ENCODE measurements at places on chromosomes 11 and 22.

GRCh38 chr11:132024587-132025295, 654.3 kb downstream of the NTM start:
- no peak for DNase-seq

- no peak for DNase-seq
These were observed 140.3 kb downstream of the CADM1 start for GRCh38 chr11:115363921-115364320.

DNA sequence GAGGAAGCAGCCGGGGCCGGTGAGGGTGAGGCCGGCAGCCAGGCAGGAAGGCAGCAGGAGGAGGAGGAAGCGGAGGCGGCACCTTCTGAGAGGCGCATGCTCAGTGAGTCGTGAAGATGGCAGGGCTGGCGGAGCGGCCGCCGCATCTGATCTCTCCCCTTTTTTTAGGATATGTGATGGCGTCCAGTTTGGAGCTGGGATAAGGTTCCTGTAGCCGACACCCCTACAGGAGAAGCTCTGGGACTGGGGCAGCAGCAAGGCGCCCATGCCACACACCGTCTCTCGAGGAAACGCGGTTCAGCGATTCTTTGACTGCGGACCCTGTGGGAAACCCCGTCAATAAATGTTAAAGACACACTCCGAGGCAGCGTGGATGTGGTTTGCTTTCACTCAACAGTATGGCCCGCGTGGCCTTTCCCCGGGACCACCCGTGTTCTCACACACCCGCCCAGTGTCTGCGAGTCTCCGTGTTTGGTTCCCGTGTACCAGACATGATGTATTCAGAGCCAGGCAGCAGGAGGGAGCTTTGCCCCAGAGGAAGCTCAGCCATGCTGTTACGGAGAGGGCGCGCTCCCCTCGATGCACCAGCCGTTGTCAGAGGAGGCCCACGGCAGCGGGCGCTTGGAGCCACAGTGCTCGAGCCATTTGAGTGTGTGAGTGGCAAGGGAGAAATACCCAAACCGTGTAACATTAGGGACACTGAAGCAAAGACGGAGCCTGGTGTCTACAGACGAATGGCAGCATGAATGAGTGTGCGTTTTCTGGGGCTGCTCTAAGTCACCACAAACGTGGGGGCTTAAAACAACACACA, 27.7 kb upstream of the PARVB start:
- DNase-seq: no peak

DNA sequence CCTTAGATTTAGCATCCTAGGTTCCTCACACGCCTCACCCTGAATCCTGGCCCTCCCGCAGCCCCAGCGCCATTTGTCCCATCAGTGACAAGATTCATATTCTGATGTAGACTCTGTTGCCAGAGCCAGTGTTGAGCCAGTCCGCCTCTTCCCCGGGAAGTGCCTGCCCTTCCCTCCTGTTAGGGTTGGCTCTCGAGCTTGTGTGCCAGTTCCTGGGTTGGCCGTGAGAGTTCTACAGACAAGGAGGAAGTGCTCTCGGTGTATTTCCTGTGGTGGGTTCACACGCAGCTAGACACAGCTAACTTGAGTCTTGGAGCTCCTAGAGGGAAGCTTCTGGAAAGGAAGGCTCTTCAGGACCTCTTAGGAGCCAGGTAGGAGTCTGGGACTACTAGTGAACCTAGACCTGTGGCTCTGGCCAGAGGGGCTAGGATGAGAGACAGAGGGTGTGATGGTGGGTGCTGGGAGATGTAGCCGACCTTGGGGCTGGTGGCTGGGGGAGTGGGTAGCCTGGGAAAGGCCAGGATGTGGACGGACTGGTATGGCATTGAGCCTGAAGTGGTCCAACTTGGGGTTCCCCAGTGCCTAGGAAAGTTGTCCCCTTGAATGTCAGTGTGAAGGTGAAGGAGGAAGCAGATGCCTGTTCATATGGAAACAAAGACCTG, at the start of gene IL18BP:
Gene IL18BP, plus strand, starts transcription at position 261 of the 662 bp plus-strand sequence. CDS start 1,076 bp downstream, outside the sequence.
- no peak for DNase-seq

- no peak for DNase-seq
These were observed 33.8 kb downstream of the EHF start for GRCh38 chr11:34654483-34655334.

DNA sequence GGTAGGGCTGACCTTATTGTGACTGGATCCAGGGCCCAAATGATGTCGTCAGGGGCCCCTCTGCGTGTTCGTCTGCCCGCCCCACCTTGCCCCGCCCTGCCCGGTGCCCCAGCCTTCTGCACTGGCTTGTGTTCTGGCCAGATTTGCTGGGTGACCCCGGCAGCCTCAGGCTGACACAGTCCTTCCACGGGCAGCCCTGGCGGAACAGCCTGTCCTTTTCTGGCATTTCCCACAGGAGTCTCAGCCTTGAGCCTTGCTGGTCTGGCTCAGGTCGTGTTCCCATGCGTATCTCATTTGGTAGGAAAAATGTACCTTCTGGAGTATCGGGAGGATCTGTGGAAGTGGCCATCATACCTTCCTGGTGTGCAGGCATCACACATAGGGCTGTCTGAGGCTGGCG, 31.0 kb downstream of the IGHMBP2 start:
- no peak for DNase-seq

GRCh38 chr11:41935241-41935640, 475.8 kb upstream of the LRRC4C start:
- DNase-seq: no peak

DNA sequence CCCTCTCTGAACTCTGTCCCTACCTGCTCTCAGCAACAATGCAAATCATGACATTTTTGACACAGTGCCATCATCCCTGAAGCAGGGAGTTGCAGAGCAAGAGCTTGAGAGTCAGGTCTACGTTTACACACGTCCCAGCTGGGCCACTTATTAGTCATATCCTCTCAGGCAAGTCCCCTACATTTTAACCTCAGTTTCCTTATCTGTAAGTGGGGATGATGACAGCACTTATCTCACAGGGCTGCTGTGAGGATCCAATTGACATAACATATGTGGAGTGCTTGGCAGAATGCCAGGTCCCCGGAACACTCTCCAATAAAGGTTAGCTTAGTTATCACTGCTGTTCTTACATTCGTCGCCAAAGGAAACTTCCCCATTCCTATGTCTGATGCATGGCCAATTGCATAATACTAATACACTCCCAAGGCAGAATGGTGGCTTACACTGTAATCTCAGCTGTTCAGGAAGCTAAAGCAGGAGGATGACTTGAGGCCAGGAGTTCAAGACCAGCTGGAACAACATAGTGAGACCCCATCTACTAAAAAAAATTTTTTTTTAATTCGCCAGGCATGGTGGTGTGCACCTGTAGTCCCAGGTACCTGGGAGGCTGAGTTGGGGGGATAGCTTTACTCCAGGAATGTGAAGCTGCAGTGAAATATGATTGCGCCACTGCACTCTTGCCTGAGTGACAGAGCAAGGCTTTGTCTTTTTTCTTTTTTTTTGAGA, 16.6 kb downstream of the ASCC2 start:
- no peak for DNase-seq

DNA sequence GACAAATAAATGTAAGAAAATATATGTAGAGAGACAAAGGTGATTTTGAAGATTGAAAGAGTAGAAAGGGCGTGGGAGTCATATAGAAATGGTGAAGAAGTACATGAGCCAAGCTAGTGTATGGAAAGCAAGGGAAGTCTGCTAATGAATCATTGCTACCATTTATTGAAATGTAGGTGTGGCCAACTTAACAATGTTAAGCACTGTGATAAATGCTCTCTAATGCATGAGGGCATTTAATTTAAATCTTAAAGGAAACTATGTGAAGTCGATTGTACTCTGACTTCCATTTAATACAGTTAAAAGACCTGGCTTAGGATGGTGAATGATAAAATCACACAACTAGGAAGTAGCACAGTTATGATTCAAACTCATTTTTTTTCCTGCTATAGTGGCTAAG, 219.9 kb downstream of the CASP12 start:
- DNase-seq: no peak

DNA sequence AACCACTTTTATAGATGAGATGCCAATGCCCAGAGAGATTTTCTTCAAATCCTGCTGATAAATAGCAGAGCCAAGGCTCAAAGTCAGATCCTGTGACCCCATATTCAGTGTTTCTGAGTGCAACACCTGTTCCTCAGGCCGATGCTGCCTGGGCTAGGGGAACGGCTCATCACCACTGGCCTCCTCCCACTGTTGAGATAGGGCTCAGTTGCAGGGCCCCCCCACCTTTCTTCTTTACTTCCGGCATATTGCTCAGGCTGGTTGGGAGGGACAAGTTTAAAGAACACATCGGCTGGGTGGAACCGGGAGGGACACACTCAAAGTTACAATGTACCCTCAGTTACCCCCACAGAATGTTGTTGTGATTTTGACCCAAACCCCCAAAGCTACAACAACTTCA, 88.3 kb upstream of the CRTAM start:
- DNase-seq: no peak

- DNase-seq: no peak
These were observed 254.3 kb upstream of the SESN3 start for GRCh38 chr11:95485115-95485900.

- DNase-seq: no peak
These were observed 54.6 kb downstream of the PLEKHA7 start for GRCh38 chr11:16959602-16960001.

GRCh38 chr11:24198481-24198880, 298.4 kb upstream of the LUZP2 start:
- DNase-seq: no peak

- DNase-seq: no peak
These were observed 212.3 kb upstream of the B3GAT1 start for GRCh38 chr11:134624166-134624920.

DNA sequence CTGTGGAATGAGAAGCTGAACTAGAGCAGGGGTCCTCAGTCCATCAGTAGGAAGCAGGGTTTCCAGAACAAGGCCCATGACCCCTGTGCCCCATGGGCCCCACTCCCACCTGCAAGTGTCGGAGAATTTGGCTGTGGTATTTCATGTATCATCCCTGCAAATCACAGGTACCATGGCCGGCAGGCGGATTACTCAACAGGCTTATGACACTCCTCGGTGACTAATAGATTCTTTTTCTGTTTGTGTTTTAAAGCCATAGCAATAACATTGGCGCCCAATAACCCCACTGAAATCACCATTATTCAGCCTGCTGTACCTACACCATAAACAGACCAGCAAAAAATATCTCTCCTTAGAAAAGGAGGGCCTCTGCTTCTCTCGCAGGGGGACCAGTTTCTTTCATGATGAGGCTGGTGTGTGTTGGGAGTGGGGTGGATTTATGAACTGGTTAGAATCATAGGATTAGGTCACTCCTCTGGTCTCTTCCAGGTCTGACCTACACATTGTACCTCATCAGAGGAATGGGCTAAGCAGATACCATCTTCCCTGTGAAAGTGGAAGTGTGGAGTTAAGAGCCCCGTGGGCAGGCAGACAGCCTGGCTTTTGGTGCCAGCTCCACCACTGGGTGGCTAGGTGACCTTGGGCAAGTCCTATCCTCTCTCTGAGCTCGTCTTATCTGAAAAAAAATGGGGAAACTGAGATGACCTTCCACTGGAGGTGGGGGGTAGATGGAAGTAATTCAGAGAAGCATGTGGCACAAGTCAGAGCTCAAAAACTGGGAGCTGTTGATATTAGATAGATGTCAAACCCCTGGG, 60.2 kb upstream of the WNT11 start:
- no peak for DNase-seq

GRCh38 chr11:123751781-123752180, 2.5 kb downstream of the OR6X1 start:
- DNase-seq: no peak

- no peak for DNase-seq
These were observed 22.4 kb upstream of the MYH9 start for GRCh38 chr22:36409911-36410756.

- DNase-seq: no peak
These were observed 5.9 kb upstream of the MMP3 start for GRCh38 chr11:102849311-102849710.

- DNase-seq: no peak
These were observed 620.5 kb upstream of the CCDC179 start for GRCh38 chr11:23480736-23481135.

All from SK-N-DZ (cell line).